ENCODE measurements at places on chromosomes 4 and X.

GRCh38 chr4:54082168-54082567, 17.8 kb upstream of the CHIC2 start:
- DNase-seq, result no peak

GRCh38 chr4:10120943-10121567, 4.5 kb upstream of the WDR1 start:
- no peak for DNase-seq

DNA sequence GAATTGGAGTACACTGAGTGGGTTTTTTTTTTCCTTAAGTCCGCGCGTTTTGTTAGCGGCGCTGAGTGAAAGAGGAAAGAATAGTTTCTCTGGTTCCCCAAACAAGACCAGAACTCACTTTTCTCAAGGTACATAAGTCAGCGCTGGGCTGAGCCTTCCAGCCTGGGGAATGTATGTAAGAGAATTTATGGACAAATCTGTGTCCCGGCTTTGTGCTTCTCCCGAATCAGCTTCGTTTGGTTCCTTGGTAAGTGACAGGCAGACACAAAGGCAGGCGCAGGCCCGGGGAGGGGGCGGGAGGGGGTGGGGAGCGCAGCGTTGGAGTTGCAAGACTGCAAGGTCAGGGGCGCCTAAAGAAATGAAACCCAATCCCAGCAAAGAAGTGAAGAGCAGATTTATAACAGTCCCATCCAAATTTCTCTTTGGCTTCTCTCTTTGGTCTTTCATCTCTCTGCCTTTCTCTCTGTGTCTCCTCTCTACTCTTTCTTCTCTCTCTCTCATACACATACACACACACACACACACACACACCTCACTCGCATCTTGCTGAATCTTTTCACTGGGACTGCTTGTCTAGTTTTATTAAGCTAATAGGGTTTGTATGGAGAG, 981 bp downstream of the TET2 start:
- peak; percentile 40 for DNase-seq

DNA sequence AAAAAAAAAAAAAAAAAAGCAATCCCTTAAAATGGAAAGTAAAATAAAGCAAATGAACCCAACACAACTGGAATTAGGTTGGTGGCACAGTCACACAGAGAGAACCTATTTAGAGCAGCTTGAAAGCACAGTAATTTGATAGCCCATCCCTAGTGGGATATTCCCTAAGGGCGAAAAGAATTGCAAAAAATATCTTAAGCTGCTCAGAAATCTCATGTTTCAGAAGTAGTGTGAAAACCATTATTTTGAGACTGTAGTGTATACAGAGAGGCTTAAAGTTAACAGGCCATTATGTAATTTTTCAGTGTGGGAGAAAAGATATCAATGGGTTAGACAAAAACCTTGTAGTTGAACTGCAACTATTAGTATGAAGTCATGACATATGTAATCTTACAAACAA, 40.0 kb upstream of the DHX15 start:
- DNase-seq, result no peak

GRCh38 chr4:8468746-8469535, 28.4 kb downstream of the TRMT44 start:
- no peak for DNase-seq

DNA sequence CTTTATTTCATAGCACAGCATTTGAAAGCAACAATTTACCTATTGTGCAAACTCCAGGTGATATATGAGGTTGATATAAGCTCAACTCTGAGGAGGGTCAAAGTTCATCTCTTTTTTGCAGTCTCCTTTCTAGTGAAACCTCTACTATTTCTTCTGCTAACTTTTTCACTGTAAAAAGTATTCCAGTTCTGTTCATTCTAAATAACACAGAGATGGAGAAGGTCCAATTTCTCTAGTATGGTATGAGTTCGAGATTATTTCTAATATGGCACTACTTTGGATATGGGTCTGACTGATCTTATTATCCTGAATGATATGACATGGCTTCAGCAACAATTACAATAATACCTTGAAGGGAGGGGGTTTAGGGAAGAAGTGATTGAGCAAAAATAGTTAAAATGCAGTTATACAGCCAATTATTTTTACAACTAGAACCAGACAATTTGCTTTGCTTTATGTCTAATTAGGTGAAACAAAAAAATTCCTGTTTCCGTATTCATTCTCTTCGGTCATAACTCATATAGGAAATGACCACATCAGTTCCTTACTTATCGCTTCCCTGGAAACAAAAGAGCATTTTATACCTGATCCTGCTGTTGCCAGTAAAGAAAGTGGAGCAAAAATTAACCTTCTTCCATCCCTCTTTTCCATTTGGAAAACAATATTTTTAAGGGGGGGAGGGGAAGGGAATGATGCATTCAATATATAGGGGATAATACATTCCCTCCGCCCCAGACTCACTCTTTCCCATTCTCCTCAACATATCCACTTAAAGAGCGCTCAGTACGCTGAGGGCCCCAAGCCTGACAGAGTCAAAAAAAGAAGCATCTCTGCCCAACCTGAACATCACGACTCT, 1.0 kb downstream of the TBC1D9 start:
- no peak for DNase-seq

DNA sequence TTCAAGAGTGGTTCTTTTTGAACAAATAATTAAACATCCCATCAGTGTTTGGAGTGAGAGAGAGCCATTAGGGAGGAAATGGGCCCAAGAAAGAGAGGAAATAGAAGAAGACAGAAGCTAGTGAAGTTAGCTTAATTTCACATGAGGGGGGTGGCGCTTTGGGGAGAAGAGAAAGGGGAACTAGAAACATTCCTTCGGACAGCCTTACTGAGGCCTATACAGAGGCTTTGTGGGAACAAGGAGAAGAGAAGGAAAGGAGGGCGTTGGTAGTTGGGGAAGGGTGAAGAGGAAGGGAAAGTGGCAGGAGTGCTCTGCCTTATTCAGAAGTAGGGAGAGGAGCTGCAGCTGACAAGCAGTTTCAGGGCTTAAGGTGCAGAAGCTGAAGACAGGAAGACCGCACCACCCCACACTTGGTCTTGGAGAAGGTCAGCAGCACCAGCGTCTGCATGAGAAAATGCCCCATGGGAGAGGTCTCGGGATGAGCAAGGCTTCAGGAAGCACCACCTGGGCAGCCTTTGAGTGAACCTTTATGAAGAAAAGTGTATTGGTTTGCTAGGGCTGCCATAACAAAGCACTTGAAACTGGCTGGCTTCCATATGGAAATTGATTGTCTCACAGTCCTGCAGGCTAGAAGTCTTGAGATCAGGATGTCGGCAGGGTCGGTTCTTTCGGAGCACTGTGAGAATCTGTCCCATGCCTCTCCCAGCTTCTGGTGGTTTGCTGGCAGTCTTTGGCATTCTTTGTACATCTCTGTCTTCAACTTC, 85.1 kb downstream of the KIT start:
- DNase-seq, result no peak

DNA sequence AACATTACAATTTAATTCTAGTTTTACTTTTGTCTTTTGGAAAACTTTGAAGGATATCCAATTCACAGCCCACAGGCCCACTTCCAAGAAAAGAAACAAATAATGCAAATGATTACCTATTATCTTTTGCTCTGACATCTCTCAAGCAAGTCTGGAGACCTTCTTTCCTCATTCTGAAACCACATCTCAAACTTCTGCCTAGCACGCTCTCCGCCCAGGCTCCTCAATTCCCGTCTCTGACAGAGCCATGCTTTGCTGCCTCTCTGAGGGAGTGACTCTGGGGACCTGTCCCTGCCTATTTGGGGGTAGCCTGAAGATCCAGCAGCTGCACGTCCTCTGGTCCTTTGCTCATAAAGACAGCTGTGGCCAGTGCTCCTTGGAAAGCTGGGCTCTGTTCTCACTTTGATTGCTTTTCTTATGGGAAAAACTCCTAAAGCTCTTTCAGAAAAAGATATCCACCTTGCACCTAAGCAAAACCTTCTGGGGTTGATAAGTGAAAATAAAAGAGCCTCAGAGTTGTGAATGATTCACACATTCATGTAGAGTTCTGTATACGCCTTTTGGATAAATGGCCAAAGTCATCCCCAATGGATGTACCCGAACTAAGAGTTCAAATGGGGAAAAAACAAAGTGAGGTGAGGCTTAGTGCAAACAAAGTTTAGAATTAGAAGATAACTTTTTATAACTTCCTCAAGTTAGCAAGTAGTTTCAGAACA, 72.4 kb upstream of the TNIP3 start:
- DNase-seq, result no peak

DNA sequence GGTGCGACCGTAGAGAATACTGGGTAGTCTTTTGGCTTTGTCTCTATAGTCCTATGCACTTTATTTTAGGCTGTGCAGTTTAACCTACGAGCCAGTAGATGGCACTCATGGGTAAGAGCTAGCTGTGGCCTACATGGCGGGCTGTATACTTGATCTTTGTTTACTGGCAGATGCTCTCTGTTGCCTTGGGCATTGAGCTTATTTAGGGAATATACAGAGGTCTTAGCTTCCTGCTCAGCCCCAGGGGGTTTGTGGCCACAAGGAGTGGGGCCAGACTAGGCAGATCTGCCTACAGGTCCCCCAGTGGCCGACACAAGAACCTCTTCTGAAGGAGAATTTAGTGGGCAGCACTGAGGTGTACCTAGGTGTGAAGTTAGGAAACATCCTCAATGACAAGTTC, 227.6 kb upstream of the HDX start:
- DNase-seq, result peak; percentile 2

- no peak for DNase-seq
Measured at GRCh38 chrX:7143941-7144525, 3.5 kb upstream of the STS start.

DNA sequence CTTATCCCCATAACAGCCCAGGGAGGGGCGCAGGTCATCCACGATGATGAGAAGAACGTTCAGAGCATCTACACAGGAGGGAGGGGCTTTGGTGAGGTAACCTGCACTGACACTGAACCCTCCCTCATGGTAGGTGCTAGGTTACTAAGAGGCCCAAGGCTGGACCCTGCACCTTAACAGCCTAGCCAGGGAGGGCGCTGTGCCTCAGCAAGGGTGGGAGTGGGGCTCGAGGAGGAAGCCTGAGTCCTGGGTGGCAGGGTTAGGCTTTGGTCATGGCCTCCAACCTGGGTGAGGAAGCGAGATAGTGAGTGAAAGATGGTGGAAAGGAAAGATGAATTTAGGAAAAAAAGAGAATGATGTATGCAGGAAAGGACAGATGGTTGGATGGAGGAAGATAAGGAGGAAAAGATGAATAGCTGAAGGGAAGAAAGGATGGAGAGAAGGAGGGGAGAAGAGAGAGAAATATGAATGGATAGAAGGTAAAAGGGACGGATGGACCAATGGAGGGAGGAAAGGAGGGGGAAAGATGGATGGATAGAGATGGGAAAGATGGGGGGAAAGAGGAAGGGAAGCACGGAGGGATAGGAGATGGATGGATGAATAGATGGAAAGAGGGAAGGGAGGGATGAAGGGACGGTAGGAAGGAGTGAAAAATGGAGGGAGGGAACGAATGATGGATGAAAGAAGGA, 736 bp downstream of the IDS start:
- DNase-seq, result no peak

DNA sequence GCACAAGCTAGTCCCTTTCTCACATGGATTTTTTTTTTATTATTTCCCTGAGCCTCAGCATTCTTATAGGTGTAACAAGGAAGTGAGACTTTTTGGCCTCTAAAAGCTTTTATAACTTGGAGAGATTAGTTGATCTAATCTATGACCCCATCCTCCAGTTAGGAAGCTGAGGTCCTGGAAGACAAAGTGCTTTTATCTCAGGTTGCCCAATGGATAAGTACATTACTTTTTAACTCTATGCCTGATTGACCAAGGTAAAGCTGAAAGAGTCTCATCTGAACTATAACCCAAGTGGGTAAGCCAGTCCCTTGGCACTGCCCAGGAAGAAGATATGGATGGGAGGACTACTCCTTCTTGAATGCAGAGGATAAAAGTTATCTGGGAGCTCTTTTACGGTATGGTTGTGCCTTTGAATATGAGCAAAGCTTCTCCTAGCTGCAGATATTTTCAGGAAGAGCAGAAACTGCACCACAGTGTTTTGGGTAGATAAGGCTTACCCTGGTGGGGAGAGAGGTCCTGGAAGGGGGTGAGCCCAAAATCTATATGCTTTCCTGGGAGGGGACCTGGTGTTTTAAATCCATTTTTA, 40.2 kb downstream of the VSIG4 start:
- no peak for DNase-seq

DNA sequence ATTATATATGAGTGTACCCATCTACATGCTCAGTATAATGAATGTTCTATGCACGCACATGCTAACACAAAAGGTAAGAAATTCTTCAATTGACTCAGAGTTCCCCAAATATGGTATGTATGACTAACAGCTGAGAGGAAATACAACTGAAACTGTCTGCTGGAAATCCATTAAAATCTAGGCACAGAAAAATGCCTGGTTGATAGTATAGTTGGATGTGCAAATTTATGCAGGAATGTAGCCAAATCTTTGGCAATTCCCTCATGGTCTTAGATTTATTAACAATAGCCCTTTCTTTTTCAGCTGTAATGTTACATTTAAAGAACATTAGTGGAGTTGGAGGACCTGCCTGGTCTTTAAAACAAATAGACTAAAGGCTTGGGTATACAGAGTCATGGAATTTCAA, 5.5 kb downstream of the CAMK2D start:
- DNase-seq, result no peak

DNA sequence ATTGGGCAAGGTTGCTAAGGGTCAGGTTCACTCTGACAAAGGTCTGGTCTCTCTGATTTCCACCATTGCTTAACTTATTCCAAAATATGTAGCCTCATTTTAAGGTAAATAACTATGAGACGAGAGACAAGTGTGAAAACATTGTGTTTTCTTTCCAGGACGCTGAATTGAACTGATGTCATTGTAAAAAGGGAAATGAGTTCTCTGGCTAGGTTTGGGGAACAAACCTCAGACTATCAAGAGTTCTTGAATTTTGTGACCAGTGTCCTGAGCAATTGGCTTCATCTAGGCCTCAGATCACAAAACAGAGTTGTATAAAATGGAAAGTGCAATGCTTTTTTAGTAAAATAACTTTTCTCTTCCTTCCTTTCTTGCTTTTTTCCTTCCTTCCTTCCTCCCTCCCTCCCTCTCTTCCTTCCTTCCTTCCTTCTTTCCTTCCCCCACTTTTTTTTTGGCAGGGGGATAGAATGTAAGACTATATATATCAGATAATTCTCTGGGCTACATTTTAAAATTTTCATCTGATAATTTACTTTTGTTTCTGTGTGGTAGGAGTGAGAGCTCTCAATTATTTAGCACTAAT, 30.8 kb upstream of the CXCL8 start:
- DNase-seq, result no peak

DNA sequence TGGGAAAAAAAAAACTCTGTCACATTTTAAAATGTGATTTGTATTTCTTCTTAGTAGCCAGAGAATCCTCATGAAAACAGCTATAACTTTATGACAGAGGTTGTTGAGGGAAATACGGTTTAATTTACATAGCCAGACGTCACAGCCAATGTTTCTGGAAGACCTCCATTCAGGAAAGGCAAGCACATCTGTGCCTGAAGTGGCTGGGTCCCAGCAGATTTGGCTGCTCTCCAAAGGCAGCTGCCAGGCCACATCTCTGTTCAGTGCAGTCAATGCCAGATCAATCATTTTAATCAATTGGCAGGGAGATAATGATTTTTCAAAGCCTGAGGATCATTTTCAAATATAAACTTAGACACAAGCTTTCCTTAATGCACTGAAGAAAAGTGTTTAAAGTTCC, 86.5 kb upstream of the ZIC3 start:
- no peak for DNase-seq

- DNase-seq, result no peak
Measured at GRCh38 chrX:3426552-3426951, 80.1 kb upstream of the MXRA5 start.

- DNase-seq, result no peak
Measured at GRCh38 chrX:155211208-155211607, 5.1 kb upstream of the VBP1 start.

Measured in right renal pelvis (tissue), 4 donors.